ENCODE measurements at places on chromosomes 3 and 15.

- no peak for DNase-seq
Observed at GRCh38 chr15:87433871-87434270, 822.7 kb downstream of the NTRK3 start.

DNA sequence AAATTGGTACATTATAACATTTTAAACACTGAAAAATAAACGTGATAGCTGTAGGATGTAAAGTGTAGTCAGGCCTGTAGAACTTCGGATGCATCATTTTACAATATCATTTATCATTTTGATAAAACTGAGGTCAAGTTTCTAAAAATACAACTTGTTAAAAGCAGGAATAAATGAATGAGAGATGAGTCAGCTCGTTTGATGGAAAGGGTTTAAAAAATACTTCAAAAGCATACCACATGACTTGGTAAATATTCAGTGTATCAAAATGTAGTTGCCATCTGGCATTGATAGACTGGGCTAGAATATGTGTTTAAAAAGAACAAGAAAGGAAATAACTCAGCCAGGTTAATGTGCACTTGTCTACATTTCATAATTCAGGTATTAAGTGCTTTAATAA is 357.0 kb downstream of the TIGIT start:
- DNase-seq = no peak

DNA sequence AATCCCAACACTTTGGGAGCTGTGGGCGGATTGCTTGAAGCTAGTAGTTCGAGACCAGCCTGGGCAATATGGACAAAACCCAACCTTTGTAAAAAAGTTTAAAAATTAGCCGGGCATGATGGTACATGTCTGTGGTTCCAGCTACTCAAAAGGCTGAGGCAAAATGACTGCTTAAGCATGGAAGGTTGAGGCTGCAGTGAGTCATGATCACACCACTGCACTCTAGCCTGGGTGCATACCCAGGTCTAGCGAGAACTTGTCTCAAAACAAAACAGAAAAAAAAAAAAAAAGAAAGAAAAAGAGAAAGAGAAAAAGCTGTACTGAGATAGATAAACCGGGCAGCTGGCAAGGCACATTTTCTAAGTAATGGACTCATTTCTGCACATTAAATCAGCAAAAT is 10.6 kb downstream of the ARPP19 start:
- no peak for DNase-seq

DNA sequence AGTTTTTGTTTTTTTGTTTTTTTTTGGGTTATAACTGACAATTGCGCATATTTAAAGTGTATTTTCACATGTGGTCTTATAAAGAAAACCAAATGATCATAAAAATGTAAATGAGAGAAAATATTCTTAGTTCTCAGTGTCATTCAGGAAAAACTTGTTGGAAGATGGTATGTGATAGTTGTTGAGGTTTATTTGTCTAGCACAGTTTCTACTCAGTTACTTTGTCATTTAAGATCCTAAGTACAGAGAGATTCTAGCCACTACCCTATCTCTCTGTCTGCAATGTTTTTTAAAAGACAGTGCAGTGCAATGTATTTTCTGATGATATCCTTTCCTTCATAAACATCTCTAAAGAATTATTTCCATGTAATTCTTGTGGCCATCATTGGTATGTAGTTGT is 46.1 kb downstream of the AKAP13 start:
- no peak for DNase-seq

DNA sequence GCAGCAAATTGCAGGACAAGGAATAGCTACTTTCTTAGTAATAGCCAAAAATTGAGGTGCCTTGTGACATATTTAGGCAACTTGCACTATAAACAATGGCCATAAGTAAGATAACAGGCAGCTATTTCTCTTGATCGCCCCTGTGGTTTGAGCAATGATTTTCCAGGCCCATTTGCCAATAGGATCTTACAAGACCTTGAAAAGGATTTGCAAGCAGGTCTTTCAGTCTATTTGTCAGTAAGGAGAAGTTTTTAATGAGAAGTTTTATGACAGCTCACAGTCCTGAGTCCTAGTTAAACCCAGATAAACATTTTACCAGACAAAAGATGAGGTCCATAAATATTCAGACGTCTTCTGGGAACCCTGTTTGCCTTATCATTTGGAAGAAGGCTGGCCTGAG is 645.5 kb downstream of the RBMS3 start:
- DNase-seq = no peak

GRCh38 chr15:100116416-100117190 is 225.2 kb downstream of the ADAMTS17 start:
- no peak for DNase-seq

- no peak for DNase-seq
Observed at GRCh38 chr15:70835415-70835814, 18.5 kb downstream of the LARP6 start.

GRCh38 chr3:135922903-135923250 is 42.7 kb upstream of the PPP2R3A start:
- DNase-seq = no peak

GRCh38 chr3:264394-265156 is 68.0 kb downstream of the CHL1 start:
- no peak for DNase-seq

- DNase-seq = no peak
Observed at GRCh38 chr3:89059211-89059925, 48.1 kb upstream of the EPHA3 start.

- no peak for DNase-seq
Observed at GRCh38 chr3:155211266-155211665, 82.2 kb downstream of the STRIT1 start.

GRCh38 chr3:194103983-194104751 is 31.8 kb upstream of the HES1 start:
- DNase-seq = no peak

DNA sequence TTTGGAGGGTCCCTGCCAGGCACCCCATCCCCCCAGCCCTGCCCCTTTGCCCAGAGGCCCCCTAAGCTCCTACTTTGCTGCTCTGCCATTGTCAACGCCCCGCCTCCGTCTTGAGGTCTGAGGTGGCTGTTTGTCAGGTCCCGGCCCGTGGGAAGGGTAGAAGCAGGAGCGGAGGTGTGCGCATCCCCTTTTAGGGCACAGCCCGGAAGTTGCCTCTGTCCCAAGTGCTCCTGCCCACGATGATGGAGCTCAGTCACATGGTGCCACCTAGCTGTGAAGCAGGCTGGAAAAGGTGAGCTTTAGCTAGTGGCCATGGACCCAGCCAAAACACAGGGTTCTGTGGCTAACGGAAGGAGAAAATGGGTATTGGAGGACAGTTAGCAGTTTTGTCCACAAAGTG is 28.5 kb upstream of the LCTL start:
- no peak for DNase-seq

- DNase-seq = no peak
Observed at GRCh38 chr3:51392355-51393133, 1.5 kb downstream of the RBM15B start.

GRCh38 chr3:39671600-39671999 is 137.8 kb upstream of the MYRIP start:
- DNase-seq = no peak

GRCh38 chr15:67120839-67121643 is 55.6 kb downstream of the SMAD3 start:
- peak; percentile 56 for DNase-seq

GRCh38 chr15:92092289-92093105 is 239.0 kb downstream of the SLCO3A1 start:
- no peak for DNase-seq
